ENCODE measurements at places on chromosomes 1 and 21.

GRCh38 chr21:18228060-18228739 lies 16.4 kb upstream of the CHODL start:
- no peak for DNase-seq

DNA sequence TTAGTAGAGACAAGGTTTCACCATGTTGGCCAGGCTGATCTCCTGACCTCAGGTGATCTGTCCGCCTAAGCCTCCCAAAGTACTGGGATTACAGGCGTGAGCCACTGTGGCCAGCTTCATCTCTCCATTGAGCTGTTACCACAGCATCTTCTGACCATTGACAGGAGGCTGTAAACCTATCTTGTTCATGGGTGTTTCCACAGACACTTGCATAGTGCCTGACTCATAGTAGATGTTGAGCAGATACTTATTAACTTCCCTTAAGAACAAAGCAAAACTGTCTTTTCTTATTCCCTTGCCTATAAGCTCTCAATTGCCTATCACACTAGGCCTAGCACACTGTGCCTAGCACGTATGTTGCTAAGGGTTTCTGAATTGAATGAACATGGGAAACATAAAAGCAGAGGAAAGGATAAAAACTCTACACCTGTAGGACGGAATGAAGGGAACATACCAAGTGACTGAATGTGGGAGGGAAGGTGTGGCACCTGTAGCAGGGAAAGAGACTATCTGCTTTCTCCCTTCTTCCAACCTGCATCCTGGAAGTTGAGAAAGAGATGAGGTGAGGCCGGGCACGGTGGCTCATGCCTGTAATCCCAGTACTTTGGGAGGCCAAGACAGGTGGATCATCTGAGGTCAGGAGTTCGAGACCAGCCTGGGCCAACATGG lies 1.2 kb upstream of the C1orf54 start:
- DNase-seq: no peak

DNA sequence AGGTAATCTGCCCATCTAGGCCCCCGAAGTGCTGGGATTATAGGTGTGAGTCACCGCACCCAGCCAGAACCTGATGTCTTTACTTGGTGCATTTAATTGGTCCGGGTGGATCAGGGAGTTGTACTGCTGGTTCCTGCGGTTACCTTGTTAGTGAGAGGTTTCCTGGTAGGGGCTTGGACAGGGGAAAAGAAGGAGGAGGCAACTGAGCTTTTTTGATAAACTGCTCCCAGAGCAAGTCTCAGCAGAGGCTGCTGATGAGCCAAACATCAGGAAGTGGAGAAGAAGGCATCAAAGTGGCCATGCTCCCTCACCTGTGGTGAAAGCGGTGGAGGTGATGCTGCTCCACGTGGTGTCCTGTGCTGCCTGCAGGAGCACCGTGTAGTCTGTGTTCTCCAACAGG lies 161.5 kb upstream of the KIAA0040 start:
- no peak for DNase-seq

DNA sequence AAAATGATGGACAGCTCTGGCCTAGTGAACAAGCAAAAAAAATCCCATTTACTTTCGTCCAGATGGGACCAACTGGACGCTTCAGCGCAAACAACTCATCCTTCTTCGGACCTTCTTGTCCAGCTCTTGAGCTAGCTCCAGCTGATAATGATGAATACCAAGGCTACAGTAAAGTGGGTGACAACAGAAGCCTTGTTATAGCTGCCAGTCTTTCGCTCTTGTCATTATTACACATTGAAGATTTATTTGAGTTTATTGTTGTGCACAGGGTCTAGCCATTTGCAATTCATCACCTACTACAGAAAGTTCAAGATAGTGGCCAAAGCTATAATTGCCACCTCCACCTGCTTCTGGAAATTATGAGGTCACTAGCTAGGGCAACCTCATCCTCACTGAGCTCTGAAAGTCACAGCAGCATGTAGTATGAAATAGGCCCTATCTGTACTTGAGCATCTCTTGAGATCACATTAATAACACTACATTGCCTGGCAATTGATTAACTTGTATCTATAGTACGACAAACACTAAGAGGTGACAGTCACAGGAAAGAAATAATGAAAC lies 76.9 kb downstream of the GPATCH2 start:
- DNase-seq: no peak

- no peak for DNase-seq
Observed at GRCh38 chr1:108079440-108080025, 114.6 kb upstream of the VAV3 start.

- DNase-seq: no peak
Observed at GRCh38 chr1:98205291-98206017, 284.6 kb upstream of the DPYD start.

DNA sequence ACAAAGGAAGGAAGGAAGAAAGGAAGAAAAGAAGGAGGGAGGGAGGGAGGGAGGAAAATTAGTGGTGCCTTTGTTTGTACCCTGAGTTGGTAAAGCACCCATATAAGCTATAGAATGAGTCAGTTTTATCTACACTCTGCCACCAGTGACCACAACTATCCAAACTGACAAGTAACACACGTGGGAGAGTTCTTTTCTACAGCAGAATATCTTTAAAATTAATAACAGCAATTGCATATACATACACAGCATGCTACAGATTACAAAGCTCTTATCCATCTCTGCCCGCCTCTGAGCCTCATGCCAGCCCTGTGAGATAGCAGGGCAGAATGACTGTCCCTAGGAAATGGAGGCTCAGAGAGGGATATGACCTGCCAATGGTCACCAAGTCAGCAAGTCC lies 20.3 kb downstream of the CDCP2 start:
- no peak for DNase-seq

DNA sequence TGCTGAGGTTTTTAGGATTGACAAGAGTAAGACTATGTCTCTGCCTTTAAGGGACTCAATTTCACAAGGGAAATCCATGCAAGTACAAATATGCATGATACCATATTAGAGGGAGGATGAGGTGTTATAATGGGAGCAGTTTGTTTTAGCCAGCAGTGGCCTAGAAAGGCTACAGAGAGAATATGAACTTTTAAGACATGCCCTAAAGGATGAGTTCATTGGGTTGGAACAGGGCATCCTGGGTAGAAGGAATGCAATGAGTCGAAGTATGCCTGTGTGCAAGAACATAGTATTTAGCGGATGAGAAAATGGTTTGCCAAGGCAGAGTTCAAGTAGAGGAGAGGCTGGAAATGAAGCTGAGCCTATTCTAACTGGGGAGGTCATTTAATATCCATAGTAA lies 32.6 kb upstream of the LEPR start:
- no peak for DNase-seq

- DNase-seq: no peak
Observed at GRCh38 chr1:100786870-100787269, 67.3 kb downstream of the VCAM1 start.

GRCh38 chr1:56326056-56326455 lies 253.3 kb downstream of the PLPP3 start:
- no peak for DNase-seq

- no peak for DNase-seq
Observed at GRCh38 chr1:12229386-12229834, 420 bp upstream of the VPS13D start.

GRCh38 chr1:24742090-24742938 lies 2.9 kb upstream of the CLIC4 start:
- no peak for DNase-seq

DNA sequence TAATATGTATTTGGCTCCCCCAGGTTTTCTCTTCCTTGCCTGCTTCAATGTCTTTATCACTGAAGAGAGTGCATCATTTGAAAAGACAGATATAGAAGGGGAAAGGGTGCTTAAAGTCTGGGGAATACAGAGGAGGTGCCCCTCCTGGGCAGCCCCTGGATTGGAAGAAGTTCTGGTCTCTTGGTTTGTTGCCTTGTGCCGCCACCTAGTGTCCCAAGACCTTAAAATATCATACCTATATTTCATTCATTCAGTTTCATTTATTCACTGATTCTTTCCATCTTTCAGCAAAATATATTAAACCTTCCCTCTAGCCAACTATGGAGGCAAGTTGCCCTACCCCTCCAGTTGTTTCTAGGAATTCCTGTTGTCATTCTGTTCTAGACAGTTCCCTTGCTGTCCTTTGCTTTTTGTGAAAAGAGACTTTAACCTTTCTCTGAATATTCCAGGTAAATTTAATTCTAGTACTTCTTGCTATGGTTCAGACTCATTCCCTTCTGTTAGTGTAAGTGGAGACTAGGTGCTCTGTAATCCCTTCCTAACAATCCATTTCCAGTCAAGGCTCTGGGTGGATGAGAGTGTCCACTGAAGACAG lies 56.1 kb downstream of the MEF2D start:
- DNase-seq: no peak

DNA sequence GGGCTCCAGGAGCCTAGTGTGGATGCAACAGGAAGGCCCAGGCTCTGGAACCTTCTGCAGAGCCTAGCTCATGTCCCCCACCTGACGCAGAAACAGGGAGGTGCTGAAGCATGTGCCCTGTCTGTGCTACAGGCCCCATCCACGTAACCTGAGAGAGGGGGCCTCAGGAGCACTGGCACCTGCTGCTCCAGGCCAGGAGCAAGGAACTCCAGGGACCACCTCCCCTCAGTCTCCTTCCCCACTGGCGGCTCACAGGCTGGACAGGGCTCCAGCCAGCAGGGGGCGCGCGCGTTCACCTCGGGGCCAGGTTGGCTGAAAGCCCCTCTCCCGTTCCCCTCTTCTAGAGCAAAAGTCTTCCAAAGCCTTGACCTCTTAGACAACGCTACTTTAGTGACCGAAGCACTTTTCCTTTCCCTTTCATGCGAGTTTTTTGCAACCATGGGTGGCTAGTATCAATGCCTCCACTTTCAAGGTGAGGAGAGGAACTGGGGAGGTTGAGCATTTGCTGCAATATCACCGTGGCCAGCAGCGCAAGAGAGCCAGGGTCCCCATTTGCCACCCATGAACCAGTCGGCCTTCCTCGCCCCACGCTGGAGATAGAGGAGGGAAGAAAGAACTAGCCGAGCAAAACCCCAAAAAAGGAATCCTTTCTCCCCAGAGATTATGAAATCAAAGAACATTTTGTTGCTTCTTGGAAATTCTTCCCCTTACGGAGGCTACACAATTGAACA lies 52.4 kb upstream of the GPR157 start:
- DNase-seq: no peak

GRCh38 chr1:24892188-24893153 lies 37.6 kb downstream of the RUNX3 start:
- DNase-seq: no peak

DNA sequence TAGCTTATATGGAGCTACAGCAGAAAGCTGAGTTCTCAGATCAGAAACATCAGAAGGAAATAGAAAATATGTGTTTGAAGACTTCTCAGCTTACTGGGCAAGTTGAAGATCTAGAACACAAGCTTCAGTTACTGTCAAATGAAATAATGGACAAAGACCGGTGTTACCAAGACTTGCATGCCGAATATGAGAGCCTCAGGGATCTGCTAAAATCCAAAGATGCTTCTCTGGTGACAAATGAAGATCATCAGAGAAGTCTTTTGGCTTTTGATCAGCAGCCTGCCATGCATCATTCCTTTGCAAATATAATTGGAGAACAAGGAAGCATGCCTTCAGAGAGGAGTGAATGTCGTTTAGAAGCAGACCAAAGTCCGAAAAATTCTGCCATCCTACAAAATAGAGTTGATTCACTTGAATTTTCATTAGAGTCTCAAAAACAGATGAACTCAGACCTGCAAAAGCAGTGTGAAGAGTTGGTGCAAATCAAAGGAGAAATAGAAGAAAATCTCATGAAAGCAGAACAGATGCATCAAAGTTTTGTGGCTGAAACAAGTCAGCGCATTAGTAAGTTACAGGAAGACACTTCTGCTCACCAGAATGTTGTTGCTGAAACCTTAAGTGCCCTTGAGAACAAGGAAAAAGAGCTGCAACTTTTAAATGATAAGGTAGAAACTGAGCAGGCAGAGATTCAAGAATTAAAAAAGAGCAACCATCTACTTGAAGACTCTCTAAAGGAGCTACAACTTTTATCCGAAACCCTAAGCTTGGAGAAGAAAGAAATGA lies 37.6 kb downstream of the CENPF start:
- no peak for DNase-seq

- no peak for DNase-seq
Observed at GRCh38 chr1:94070865-94071264, 50.1 kb downstream of the ABCA4 start.

- no peak for DNase-seq
Observed at GRCh38 chr1:17067069-17067426, 13.2 kb upstream of the SDHB start.

- no peak for DNase-seq
Observed at GRCh38 chr1:209095627-209096595, 487.6 kb upstream of the CAMK1G start.

DNA sequence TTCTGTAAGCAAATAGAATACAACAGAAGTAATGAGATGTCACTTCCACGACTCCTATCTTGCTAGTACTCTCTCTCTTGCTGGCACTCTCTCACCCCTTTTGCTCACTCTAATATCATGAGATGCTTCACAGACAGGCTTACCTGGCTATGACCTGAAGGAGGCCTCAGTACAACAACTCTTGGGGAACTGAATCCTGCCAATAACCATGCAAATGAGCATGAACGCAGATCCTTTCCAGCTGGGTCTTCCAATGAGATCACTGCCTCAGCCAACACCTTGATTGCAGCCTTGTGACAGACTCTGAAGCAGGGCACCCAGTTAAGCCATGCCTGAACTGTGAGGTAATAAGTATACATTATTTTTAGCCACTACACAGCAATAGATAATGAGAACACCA lies 53.1 kb upstream of the ADAR start:
- no peak for DNase-seq
